Kidney epithelial cell (primary cell): ENCODE measurements at places on chromosomes 5 and 9.

DNA sequence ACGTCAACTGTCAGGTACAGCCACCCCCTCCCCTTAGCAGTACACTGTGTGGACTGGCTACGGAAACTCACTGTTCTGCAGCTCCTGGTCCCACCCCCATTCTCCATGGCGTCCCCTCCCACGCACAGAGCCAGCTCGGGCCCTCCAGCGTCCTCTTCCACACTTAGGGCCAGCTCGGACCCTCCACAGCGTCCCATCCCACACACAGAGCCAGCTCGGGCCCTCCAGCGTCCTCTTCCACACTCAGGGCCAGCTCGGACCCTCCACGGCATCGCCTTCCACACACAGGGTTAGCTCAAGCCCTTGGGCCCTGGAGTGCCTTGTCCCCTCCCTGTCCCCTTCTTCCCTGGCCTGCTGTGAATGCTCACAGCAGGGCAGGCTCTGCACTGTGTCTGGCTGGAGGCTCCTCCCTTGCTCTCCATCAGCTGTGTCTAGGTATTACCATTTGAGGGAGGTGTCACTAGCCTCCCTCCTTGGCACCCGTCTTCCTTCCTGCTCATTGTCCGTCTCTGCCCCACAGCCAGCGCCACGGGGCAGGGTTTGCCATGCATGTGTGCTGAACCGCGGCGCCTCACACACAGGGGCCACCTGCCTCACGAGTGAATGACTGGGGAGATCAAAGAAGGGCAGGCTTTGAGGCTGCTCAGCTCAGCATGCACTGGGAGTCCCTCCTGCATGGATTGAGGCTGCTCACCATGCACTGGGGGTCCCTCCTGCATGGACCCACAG, 78.5 kb upstream of the CACNA1B start:
- DNase-seq = no peak

- DNase-seq = no peak
Measured at GRCh38 chr5:180287404-180287803, 4.5 kb downstream of the MAPK9 start.

DNA sequence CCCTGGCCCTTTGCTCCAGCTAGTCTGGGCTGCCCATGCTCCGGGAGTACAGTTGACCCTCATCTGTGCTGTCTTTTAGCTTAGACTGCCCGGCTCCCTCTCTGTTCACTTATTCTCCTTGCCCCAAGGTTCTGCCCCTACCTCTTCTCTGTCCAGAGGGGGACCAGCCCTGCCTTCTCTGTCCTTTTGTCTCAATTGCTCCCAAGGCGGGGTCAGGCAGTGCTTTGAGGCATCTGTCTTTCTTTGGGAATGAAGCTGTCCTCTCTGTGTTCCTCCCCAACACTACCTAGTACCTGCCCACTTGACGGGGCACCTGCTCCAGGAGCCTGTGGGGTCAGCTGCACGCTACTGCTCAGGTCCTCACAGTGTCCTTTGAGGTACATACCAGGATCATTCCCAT, 59.3 kb downstream of the PSD2 start:
- DNase-seq = no peak

DNA sequence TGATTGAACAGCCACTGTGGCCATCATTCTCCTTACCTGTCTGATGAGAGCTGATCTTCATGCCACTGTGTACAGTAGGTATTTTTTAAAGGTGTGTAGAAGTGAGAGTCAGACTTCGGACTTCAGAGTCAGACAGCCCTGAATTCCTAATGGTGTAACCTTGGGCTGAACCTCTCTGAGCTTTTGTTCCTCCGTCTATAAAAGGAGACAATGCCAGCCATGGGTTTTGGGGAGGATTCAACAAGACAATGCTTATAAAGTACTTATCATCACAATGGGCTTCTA, 18.7 kb downstream of the GSN start:
- no peak for DNase-seq

DNA sequence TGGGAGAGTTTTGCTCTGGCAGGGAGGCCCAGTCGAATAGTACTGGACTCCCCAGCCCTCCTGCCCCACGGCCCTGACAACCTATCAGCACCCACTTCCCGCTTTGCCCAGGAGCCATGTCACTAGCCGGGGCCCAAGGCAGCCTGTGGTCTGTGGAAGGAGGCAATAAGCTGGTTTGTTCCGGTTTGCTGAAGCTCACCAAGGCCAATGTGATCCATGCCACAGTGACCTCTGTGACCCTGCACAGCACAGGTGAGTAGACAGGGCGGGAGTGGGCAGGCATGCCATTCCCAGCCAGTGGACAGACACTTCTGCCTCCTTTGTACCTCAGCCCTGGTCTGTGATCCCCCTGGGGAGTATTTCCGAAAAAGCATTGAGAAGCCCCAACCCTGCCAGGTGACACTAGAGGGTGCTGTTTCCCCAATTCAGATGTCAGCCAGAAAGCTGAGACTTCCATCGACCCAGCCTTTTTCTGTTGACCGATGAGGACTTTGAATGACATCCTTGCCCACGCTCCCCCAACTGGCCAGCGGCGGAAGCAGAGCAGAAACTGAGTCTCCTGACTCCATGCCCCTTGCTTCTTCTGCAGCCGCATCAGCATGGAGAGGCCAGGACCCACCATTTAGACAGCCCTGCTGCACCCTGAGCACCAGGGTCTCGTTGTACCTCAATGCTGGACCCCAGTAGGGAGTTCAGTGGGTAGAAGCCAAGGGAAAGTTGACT, 9.6 kb downstream of the PCYOX1L start:
- DNase-seq = peak; percentile 34

DNA sequence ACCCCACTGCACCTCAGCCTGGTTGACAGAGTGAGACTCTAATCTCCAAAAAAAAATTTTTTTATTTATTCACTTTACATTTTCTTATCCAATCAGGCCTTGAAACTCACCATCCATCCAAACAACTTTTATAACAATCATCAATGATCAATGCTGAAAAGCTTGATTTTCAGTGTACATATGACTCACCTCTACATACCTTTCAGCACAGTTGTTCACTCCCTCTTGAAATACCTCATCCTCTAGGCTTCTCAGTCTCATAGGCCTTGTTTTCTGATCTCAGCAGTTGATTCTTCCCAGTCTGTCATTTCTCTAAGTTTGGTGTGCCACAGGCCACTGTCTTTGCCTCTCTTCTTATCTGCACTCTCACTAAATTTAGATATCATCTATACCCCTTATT, 36.2 kb downstream of the GRIN3A start:
- DNase-seq = no peak

GRCh38 chr5:96297867-96298266, 135.2 kb downstream of the PCSK1 start:
- no peak for DNase-seq

- no peak for DNase-seq
Measured at GRCh38 chr5:123594434-123594833, 82.5 kb downstream of the CSNK1G3 start.

DNA sequence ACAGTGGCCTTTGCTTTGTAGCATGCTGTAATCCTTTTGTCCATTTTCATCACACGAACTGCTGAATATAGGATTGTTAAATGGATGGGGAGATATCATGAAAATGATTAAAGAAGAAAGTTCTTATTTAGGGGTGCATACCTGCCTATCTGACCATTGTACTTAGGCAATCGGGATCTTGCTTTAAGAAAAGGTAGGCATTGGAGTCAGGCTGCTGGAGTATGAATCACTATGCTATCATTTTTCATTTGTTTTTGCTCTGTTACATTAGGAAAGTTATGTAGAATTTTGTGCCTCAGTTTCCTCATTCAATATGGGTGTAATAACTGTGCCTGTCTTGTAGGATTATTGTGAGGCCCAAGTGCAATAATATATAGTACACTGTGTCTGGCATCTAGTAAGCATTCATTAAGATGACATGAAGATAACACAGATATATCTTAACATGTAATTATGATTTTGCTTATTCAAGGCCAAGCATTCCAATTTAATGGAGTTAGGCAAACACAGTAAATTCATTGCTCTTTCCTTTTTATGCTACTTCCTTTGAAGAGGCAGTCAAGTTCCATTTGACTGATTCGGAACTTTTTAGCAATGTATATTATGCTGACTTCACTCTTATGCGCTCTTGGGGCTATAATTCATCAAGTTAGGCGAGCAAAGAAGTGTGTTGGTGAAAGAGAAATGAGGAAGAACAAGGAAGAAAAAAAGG, 109.9 kb upstream of the CDKN2B start:
- DNase-seq = no peak

GRCh38 chr5:172707285-172708182, 63.5 kb downstream of the DUSP1 start:
- no peak for DNase-seq

DNA sequence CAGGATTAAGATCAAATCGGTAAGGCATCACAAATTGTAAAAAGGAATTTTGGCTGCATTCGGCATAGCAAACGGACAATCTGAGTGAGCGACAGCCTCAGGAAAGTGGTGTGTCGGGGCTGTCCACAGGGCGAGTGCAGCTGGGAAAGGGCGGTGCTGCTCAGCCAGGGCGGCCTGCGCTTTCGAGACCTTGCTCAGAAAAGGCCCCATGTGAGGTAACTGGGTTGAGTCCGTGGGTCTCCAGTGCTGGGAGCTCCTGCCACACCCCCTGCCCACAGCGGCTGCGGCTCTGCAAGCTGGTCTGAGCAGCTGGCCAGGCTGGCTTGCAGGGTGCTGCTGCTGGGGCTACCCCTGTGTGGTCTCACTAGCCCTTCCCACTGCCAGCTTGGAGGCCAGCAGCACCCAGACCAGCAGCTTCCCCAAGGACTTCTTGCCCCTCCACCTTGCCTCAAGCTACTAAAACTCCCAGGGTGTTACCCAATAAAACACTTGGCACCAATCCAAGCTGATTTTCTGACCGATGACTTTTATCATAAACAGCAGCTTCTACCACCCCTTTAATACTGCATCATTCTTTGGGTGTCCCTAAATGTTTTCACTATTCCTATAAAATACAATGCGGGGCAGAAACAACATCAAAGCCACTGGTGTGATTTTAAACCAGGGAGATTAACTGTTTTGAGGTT, 6.2 kb downstream of the SURF2 start:
- no peak for DNase-seq

DNA sequence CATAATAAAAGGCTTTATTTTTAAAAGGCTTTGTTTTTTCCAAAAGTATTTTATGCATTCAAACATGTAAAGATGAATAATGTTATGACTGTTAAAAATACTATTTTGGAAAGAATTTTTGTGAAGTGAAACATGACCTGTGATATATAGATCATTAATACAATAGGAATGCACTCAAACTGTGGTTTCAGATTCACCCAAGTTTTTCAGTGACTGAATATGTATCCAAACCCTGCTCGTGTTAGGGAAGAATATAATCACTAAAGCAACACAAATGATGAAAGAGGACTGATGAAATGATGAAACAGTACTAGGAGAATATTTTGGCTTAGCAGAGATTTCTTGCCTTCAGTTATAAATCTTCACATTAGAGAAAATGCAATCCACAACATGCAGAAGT, 278.0 kb downstream of the ADAMTS6 start:
- peak; percentile 21 for DNase-seq

DNA sequence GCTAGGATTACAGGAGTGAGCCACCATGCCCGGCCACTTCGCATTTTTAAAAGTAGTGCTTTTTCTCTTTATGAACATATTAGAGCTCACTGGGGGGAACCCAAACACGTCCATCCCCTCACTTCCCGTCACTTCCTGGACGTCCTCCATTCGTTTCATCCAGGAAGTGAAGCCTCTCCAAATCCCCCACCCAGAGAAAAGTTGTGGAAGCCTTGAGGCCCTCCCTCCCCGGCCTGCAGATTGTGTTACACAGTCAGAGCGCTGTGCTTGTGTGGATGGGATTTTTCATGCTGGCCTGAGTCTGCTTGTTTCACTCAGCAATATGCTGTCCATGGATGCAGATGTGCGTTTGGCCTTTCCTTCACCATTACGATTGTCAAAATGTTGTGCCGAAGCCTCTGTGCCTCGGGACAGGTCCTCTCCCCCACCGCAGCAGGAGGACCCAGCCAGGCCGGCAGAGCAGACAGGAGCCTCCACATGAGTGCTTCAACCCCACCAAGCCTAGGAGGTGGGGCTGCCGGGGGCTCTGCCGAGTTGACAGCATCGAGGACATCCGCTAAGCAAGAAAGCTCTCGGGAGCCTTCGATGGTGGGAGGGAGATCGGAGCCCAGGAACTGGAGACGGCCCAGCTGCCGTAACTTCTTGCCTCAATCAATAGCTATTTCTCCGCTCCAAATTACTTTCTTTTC, 121.6 kb upstream of the PPP1R26 start:
- DNase-seq = no peak

DNA sequence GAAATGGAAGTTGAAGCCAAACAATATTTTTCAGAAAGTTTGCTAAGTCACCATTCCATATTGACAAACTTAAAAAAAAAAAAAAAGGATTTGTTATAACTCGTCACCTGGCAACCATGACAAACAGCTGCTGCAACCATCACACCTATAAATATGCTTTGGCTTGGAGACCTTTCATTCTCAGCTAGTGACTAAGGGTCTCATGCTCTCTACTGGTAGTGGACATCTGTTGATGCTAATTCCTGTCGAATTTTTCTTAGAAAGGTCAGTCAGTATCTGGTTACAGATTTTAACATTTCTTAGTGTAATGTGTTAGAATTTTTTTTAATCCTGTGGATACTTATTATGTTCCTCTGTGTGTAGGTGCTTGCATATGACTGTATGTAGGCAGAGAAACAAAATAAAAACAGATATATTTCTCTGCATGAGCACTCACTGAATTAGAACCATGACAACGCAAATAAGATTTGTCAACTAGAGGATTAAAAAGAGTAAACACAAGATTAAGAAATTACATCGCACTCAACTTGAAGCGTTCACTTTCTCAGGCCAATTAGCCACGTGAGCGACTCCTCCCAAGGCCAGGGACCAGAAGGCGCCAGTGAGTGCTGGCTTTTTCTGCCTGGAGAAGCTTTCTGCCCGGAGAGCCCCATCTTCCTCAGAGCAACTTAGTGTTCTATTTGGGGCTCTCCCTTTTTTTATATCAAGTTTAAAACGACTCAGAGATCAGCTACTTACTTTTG, 27.0 kb upstream of the ZNF622 start:
- DNase-seq = peak; percentile 61

DNA sequence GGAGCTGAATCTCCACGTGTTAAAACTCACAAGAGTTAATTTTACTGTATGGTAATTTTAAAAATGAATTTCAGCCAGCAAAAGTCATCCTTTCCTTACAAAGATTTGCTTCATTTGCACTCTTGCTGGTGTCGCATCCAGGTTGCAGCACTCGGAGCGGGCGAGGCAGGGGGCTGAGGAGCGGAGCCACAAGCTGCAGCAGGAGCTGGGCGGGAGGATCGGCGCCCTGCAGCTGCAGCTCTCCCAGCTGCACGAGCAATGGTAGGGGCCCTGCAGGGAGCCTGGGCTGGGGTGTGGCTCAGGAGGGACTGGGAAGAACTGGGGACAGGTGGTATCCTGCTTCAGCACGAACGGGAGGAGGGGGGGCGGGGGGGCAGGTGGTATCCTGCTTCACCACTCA, 27.1 kb downstream of the HNRNPH1 start:
- no peak for DNase-seq

- DNase-seq = no peak
Measured at GRCh38 chr5:14118551-14119320, 24.4 kb upstream of the TRIO start.

DNA sequence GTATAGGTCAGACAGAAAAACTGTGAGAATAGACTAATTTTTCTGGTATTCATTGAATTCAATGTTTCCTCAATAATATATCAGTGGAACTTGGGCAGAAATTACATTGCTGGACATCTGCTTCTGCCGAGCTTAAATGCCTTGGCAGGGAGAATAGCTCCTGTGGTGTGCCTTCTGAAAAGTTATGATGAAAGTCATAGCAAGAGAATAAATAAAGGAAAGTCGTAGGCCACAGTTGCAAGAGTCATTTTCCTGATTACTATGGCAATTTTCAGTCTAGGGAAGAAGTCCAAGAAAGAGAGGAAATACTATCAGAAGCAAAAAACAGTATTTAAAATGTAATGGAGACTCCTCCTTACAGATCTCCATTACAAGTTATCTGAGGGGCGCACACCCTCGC, 1596.1 kb upstream of the WWC1 start:
- no peak for DNase-seq
